ENCODE measurements at places on chromosomes 12 and 14. TPM values are rescaled to one million over a fixed set of nuclear protein-coding genes. Genes with fewer than 3 reads are reported as not detected.

PZP gene
- total RNA-seq = not detected

ESRRB gene
- total RNA-seq = 0.48 TPM

ESPL1 gene
- total RNA-seq = 52.7 TPM

NGB gene
- total RNA-seq = 0.55 TPM

TNS2 gene
- total RNA-seq = 4.7 TPM

INSM2 gene
- not detected for total RNA-seq

SLC16A7 gene
- total RNA-seq = 4.3 TPM

GRCh38 chr14:74504874-74505720 lies 11.5 kb downstream of the ISCA2 start:
- no peak for DNase-seq

DNA sequence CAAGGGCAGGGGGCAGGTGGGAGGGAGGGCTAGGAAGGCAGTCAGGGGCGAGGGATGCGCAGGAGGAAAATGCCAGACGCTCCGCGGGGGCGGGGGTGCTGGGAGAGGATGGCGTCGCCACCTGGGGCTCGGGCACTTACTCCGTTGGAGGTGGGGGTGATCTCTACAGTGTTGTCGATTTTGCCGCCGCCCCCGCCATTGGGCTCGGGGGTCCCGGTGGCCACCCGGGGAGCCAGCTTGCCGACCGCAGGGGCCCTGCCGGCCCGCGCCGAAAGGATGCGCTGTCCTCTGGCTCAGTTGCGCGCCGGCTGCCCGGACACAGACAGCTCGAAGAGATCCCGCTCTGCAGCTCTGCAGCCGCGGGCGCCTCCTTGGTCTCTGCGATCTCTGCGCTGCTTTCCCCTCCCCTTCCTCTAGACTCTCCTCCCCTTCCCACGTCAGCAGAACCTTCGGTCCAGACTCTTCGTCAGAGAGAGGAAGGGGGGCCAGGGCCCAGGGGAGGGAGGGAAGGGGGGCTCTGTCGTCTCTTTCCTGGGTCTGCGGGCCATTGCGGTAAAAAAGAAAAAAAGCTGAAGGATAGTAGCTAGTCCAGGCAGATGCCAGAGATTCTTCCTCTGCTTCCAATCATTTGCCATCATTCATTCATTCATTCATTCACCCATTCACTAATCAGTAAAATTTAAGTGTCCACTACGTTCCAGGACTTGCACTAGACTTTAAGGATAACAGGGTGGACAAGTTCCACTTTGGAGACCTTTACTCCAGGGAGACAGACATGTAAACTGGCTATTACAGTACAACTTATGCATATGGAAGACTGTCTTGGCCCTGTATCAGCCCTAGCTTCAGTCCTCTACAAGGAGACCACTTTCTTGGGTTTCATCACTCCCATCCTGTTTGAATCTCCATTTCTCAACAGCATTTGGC lies at the start of gene SLC22A17:
TSS of gene SLC22A17 (minus strand) at position 382 of the 927 bp plus-strand sequence.
- peak; percentile 86 for DNase-seq

DNA sequence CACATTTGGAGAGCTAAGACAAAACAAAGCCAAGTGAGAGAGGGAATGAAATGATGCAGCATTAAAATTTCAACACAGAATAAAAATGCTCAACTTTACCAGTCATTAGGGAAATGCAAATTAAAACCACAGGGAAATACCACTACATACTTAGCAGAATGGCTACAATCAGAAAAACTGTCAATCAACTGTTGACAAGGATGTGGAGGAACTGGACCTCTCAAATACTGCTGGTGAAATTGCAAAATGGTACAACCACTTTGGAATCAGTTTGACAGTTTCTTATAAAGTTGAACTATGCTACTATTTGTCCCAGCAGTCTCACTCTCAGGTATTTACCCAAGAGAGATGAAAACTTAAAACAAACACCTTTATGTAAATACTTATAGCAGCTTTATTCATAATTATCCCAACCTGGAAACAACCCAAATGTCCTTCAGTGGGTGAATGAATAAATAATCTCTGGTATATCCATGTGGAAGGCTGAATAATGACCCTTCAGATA lies 43.8 kb upstream of the KTN1 start:
- DNase-seq = no peak

- no peak for DNase-seq
These were observed 100.5 kb upstream of the STXBP6 start for GRCh38 chr14:25150401-25150800.

GRCh38 chr14:99605299-99605961 lies 1.4 kb upstream of the CCDC85C start:
- DNase-seq = peak; percentile 71

GRCh38 chr12:119096429-119097202 lies 82.1 kb upstream of the HSPB8 start:
- peak; percentile 58 for DNase-seq

DNA sequence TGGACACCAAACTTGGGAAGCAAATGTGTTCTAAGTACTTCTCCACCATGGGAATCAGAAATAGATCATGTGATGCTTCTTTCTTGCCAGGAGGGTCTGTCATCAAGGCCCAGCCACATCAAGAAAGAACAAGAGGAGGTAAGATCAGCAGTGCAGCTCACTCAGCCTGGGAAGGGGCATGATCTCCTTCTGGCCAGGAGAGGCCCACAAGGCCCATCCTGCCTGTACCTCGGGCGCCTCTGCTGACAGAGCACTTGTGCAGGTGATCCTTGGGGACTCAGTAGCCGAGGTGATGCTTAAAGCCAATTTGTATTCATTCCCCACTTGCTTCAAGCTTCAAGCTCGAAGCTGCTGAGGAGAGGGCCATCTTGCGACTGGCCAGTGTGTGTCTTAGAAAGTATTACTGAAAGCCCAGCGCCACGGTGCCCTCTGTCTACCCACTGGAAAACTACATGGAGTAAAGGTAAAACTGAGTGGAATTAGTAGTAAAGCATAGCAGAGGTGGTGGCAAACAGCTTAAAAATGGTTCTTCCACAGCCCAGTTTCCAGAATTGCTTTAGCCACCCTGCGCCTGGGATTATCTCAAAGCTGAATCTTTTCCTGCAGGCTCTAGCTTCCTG lies 26.2 kb downstream of the RTRAF start:
- DNase-seq = no peak

DNA sequence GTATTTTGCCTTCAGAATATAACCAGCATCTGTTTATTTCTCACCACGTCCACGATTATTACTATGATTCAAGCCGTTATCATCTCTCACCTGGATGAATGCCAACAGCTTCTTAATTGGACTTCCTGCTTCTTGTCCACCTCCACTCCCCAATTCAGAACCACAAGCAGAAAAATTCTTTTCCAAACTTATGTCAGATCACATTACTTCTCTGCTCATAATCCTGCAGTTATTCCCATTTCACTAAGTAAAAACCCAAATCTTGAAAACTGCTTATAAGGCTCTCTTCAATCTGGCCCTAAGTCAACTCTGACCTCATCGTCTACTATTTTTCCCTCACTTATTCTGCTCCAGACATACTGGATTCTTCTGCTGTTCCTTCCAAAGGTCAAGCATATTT lies 2.0 kb downstream of the CRY1 start:
- DNase-seq = no peak

- no peak for DNase-seq
These were observed 30.6 kb upstream of the NFKBIA start for GRCh38 chr14:35435177-35435576.

DNA sequence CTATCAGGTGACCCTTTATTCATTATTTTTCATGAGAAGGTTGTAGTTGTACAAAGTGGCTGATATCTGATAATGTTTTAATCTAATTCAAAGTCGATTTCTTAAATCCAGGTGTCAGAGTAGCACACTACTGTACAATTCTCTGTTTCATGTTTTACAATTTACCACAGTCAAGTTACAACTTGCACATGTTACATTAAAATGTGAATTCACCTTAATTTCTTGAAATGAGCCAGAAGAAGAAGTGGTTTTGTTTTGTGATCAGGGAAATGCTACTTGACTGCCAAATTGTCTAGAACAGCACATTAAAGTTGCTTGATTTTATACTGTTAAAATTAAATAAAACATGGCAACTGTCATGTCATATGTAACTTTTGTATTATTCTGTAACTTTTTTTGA lies 23.2 kb downstream of the LRRK2 start:
- no peak for DNase-seq

GRCh38 chr12:78418919-78419318 lies 445.7 kb upstream of the SYT1 start:
- DNase-seq = no peak

Data from H1 (cell line).